NCI-H1105 (cell line): ENCODE measurements at places on chromosomes 7 and 10.
A peak's percentile ranks its signal among the peaks of the same experiment; 100 is the strongest.

DNA sequence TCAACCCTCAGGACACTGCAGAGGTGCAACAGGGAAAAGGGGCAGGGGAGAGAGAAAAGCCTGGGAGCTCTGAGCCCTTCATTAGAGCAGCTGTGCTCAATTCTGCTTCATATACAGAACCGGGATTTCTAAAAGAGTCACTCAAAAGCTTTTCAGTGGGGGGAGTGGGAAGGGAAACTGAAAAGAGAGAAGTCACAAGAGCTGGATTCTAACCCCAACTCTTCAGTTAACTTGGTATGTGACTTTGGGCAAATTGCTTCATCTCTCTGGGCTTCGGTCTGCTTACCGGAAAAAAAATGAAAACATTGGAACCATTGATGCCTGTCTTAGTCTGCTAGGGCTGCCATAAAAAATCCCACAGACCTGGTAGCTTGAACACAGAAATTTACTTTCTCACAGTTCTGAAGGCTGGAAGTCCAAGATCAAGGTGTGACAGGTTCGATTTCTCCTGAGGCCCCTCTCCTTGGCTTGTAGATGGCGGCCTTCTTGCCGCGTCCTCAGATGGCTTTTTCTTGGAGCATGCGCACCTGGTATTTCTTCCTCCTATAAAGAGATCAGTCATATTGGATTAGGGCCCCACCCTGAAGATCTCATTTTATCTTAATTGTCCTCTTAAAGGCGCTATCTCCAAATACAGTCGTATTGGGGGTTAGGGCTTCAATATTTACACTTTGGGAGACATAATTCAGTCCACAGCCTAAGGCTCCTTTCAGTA, 118.3 kb upstream of the KMT2E start:
- DNase-seq = no peak

DNA sequence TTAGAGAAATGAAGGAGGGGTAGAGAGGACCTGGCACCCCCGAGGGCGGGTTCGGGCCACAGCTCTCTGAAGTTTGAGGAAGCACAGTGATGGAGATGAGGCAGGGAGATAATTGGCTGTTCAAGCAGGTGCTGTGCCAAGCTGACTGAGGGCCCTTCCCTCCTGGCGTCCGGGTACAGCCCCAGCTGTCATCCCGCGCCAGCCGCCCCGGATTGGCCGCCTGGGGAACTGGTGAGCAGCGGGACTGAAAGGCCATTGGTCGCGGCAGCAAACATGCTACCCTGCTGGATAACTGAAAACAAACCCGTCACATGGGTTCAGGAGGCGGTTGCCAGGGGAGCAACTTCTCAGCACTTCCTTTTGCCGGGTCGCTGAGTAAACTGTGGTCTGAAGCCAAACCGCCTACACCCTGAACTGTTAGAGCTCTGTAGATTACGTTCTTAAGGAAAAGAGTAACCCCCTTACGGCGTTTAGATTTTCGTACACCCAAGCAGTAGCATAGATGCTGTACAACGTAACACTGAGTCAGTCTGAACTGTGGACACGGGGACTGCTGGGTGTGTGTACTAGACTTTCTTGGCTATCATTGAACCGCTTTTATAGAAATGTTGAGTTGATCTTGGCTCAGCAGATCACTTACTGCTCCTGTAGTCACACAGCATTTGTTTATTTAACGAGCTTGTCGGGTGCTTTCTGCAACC, 1.3 kb downstream of the INSIG1 start:
- peak; percentile 92 for DNase-seq

- no peak for DNase-seq
Observed at GRCh38 chr7:51239691-51240090, 76.9 kb downstream of the COBL start.

GRCh38 chr7:33940503-33940902, 35.2 kb downstream of the BMPER start:
- DNase-seq = no peak

DNA sequence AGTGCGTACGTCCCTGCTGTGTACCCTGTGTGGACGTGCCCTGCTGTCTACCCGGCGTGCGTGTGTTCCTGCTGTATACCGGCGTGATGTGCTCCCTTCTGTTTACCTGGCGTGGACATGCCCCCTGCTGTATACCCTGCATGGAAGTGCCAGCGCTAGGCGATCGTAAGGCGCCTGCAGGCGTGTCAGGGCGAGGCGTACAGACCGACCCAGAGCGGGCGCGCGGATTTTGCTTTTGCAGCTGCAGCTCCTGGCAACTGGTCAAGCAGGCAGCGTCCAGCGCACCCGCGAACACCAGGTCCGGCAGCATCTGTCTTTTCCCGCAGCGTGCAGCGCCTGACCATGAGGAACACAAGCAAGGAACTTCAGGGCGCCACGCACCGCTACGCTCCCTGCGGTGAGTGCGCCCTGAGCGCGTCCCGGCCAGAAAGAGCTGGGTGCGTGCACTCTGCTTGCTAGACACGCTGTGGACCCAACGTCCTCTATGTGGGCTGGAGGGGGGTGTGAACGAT, 680 bp downstream of the C7orf57 start:
- no peak for DNase-seq

GRCh38 chr10:10778959-10779358, 238.7 kb upstream of the CELF2 start:
- no peak for DNase-seq

GRCh38 chr10:59006511-59007306, 169.7 kb upstream of the PHYHIPL start:
- no peak for DNase-seq

DNA sequence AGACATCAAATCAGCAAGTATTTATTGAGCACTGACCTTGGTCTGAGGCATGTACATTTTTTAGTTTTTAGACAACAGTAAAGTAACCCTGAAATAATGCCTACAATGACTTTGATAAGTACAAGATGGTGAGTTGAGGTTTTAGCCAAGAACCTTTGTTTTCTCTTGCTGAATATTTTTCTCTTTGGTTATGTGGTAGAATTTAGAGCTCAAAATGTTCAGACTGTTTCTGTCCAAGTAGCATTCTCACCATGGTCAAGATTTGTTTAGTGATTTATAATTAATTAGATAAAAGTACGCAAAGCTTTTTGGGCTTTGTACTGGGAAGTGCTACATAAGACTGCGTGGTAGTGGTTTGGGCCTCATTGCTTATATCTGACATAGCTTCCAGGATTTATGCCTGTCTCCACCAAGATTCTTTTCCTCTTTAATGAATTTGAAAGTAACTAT, 102.4 kb downstream of the KAT6B start:
- DNase-seq = no peak

DNA sequence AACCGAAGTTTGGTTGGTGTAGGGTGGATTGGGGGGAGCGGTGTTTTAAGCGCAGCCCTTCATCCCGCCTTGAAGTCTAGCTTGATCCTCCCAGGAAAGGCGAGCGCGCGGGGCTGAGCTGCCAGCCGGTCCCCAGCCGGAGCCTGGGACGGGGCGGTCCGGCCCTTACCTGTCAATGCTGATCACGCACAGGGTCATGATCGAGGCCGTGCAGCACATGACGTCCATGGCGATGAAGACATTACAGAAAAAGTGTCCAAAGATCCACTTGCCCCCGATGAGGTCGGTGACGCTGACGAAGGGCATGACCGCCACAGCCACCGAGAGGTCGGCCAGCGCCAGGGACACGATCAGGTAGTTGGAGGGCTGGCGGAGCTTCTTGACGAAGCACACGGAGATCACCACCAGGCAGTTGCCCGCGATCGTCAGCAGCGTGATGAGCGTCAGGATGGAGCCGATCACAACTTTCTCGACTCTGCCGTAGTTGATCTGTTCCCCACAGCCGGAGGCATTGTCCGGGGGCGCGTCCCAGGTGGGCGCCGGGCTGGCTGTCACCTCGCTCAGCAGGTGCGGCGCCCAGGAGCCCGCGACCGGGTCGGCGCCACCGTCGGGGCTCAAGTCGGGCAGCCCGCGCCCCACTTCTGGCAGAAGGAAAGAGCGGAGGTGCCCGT, 740 bp downstream of the HTR7 start:
- no peak for DNase-seq

GRCh38 chr7:147022056-147022455, 905.5 kb downstream of the CNTNAP2 start:
- no peak for DNase-seq

- DNase-seq = no peak
Observed at GRCh38 chr7:115094163-115094562, 172.3 kb downstream of the MDFIC start.

DNA sequence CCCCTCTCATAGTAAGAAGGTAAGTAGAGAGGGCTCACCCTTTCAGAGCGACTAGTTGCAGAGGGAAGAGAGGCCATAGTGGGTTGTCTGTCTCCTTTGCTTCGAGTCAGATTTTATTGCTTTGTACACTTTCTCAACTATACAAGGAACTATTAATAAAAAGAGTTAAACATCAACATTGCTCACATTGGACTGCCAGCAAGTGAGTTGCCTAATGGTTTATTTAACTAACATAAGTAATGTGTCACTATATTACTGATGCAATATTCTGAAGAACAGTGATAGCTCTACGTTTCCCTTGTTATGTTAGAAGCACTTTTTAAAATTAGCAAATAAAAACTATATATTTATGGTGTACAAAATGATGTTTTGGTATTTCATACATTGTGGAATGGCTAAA, 451.0 kb downstream of the GRM8 start:
- DNase-seq = no peak

DNA sequence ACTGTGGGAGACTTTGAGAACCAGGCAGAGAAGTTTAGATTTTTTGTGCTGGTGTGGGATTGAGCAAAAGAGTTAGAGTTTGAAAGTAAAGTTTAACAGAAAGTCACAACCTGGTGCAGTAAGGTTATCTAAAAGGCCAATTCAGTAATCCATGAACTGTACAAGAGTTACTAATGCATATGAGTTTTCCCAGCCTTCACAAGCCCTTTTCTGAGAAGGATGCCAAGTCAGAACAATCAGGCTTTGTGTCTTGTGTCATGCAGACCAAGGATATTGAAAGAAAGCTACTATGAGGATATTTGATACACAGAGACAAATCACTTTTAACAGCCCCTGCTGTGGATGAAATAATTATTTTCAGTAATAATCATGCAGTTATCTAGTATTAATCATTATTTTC, 68.8 kb upstream of the MYO3A start:
- DNase-seq = no peak

GRCh38 chr7:123995617-123996326, 37.1 kb downstream of the TMEM229A start:
- no peak for DNase-seq

DNA sequence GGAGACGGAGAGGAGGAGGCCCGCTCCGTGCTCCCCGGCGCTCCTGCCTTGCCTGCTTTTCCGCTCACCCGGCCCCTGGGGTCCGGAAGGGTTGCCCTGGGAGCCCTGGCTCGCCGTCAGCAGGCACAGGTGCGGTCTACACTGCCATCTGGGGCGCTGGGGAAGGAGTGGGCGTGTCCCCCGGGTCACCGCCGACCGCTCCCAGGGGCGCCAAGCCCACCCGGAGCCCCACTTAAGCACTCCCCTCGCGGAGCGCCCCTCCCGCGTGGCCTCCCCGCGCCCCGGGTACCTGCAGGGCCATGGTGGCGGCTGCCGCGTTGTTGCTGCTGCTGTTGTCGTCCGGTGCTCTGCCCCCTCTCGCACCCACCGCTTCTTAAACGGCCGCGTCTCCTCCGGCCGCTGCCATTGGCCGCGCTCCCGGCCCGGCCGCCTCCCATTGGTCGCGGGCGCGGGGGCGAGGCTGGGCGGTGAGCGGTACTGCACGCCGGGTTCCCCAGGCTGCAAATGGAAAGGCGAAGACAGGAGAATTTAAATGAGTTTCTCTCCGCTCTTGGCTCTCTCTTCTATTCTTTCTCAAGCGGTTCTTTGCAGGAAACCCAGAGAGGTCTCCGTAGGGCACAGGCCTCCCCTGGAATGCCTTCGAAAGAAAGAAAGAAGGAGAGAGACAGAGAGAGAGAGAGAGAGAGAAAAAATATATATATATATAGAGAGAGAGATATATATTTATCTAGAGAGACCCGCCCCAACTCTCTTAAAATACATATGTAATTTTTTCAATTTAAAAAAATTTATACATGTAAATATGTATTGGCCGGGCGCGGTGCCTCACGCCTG, at the start of gene ACBD7:
Gene ACBD7, minus strand, starts transcription at position 349 of the 834 bp plus-strand sequence. Its CDS starts 48 bp downstream, at position 301.
- peak; percentile 63 for DNase-seq

DNA sequence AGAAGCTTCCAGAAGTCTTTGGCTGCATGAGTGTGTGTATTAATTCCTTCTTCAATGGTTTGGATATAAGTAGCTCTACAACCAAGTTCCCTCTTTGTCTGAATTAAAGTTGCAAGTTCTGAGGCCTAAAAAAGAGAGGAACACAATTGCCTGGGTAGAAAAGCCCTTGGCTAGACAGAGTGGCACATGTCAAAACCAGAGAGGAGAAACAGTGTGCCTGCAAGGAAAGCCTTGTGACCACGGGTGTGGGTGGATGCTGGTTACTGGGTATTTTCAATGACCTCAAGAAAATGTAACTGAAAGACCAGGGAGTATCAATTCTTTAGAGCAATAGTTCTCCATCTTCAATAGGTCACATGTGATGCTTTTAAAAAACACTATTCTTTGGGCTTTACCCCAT, 148.3 kb downstream of the SVIL start:
- no peak for DNase-seq

GRCh38 chr7:16970732-16971482, 89.1 kb upstream of the AGR3 start:
- no peak for DNase-seq

- DNase-seq = no peak
Observed at GRCh38 chr10:100065084-100065660, 16.5 kb downstream of the CPN1 start.

- DNase-seq = no peak
Observed at GRCh38 chr7:40162516-40162915, 27.7 kb downstream of the SUGCT start.

- DNase-seq = no peak
Observed at GRCh38 chr10:1102831-1103230, 46.6 kb downstream of the WDR37 start.

GRCh38 chr10:107561136-107561650, 396.7 kb upstream of the SORCS1 start:
- no peak for DNase-seq

DNA sequence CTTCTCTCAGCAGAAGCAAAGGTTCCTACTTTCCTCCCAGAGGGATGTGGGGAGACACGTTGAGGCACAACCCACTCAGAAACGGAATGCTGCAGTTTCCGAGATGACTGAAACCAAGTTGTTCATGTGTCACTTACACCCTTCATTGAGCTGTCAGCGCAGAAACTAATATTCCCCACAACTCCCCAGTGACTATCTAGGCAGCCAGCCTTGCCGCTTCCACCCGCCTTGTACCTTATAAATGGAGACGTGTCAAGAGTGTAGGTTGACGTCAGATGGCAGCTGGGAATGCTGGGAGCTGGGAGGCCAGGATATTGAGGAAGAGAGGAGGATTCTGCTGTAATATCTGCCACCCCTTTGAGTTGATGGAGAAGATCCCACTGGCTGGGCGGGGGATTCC, 15.1 kb downstream of the GPR26 start:
- DNase-seq = no peak

GRCh38 chr7:43458330-43459018, 124.4 kb upstream of the STK17A start:
- DNase-seq = no peak

- no peak for DNase-seq
Observed at GRCh38 chr7:20745702-20746101, 41.0 kb downstream of the SP8 start.

- no peak for DNase-seq
Observed at GRCh38 chr7:28160551-28160991, 20.0 kb downstream of the JAZF1 start.

- DNase-seq = no peak
Observed at GRCh38 chr7:44368885-44369284, 43.5 kb upstream of the CAMK2B start.
